Thyroid gland (tissue), 4 donors: ENCODE measurements at places on chromosomes 2 and 18. TPM values are rescaled to one million over a fixed set of nuclear protein-coding genes. Genes with fewer than 3 reads are reported as not detected.

FBXO48 gene
- 0.63 TPM for total RNA-seq

- H3K4me1 ChIP-seq = no peaks in the 10 kb centered on the region
- no peaks in the 10 kb centered on the region for H3K27me3 ChIP-seq
- DNase-seq = no peak
- H3K27ac ChIP-seq = no peak overlapping the region
- no peaks in the 10 kb centered on the region for H3K36me3 ChIP-seq
Observed at GRCh38 chr18:79560042-79560860, 119.4 kb upstream of the CTDP1 start.

KCNJ13 gene
- total RNA-seq = 4.2 TPM

- peaks cover 6% of the 10 kb centered on the region for H3K36me3 ChIP-seq
- H3K27ac ChIP-seq = no peak overlapping the region
- H3K4me3 ChIP-seq = no peak overlapping the region
- no peaks in the 10 kb centered on the region for H3K4me1 ChIP-seq
Observed at GRCh38 chr2:241759067-241759807, 17.4 kb upstream of the GAL3ST2 start.

DNA sequence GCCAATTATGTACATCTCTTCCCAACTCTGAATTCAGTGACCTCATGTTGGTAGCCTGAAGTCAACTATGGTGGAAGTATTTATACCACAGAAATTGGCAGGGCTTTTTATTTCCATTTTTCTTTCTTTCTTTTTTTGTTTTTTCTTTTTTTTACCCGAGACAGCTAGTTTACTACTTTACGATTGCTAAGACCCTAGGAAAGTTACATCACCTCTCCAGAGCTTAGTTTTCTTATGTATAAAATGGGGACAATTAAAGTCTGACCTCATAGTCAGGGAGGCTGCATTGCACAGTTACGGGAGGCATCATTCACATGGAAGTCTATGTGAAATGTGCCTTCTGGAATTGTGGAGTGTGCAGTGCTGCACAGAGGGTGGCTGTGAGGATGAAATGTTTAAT lies 194.3 kb downstream of the MTX2 start:
- DNase-seq = no peak
- no peak overlapping the region for H3K4me3 ChIP-seq
- H3K27me3 ChIP-seq = no peaks in the 10 kb centered on the region
- H3K36me3 ChIP-seq = no peaks in the 10 kb centered on the region

DNA sequence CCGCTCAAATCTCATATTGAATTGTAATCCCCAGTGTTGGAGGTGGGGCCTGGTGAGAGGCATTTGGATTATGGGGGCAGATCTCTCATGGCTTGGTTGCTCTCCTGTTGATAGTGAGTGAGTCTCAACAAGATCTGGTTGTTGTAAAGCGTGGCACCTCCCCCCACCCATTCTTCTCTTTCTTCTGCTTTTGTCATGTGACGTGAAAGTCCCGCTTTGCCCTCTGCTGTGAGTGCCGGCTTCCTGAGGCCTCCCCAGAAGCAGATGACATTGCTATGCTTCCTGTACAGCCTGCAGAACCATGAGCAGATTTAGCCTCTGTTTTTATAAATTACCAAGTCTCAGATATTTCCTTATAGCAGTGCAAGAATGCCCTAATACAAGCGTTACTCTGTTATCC lies 673.8 kb downstream of the ADCYAP1 start:
- H3K36me3 ChIP-seq = no peaks in the 10 kb centered on the region
- H3K27me3 ChIP-seq = no peaks in the 10 kb centered on the region
- no peak overlapping the region for H3K27ac ChIP-seq
- H3K4me1 ChIP-seq = no peaks in the 10 kb centered on the region
- DNase-seq = no peak

DNA sequence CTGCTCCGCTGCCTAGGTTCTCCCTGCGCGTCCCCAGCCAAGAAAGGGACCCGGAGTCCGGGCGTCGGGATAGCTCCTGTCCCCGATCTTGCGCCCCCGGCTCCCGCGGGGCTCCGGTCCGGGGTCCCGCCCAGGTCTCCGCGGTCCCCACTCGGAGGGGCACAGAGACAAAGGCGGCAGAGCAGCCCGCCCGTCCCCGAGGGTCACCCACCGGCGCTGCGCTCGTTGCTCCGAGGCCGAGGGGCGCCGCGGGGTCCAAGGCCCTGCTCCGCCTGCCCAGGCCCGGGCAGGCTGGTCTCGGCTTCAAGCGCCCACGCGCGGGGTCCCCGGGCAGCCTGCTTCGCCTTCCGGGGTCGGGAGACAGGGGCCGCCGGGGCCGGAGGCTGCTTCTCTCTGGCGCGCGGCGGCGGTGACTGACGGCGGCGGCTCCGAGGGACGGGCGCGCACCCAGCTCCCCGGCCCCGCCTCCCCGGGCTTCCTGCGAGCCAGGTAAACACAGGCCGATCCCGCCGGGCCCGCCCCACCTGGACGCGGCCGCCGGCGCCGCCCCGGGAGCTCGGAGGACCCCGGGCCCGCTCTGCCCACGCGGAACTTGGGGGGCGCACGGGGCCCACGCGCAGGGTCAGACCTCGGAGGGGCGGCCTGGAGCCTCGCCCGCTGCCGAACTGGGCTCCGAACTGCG lies at the start of gene MBP:
Gene MBP (minus strand): TSS at position 415 of the 682 bp plus-strand sequence. CDS start 27,522 bp downstream, outside the sequence.
- no peaks in the 10 kb centered on the region for H3K27me3 ChIP-seq
- no peaks in the 10 kb centered on the region for H3K36me3 ChIP-seq
- peak; percentile 91 for DNase-seq
- H3K4me1 ChIP-seq = peaks cover 52% of the 10 kb centered on the region
- peak within 1 kb of the TSS; percentile 92 for H3K27ac ChIP-seq

GRCh38 chr18:9095297-9096006 lies 7.0 kb upstream of the NDUFV2 start:
- H3K4me3 ChIP-seq = no peak overlapping the region
- no peaks in the 10 kb centered on the region for H3K36me3 ChIP-seq
- DNase-seq = no peak
- peaks cover 20% of the 10 kb centered on the region for H3K4me1 ChIP-seq
- H3K27ac ChIP-seq = peak overlapping the region; percentile 46

GRCh38 chr2:68365087-68365486 lies at the start of gene PLEK:
Gene PLEK, plus strand, starts transcription at chr2:68365282. Its CDS starts 70 bp downstream, at chr2:68365352.
- H3K27ac ChIP-seq = no peak within 1 kb of the TSS
- no peak within 1 kb of the TSS for H3K4me3 ChIP-seq
- H3K36me3 ChIP-seq = no peaks in the 10 kb centered on the region
- no peaks in the 10 kb centered on the region for H3K4me1 ChIP-seq
- no peaks in the 10 kb centered on the region for H3K27me3 ChIP-seq

- no peak overlapping the region for H3K4me3 ChIP-seq
- H3K27ac ChIP-seq = no peak overlapping the region
- no peaks in the 10 kb centered on the region for H3K4me1 ChIP-seq
Observed at GRCh38 chr2:152046940-152047339, 51.9 kb downstream of the CACNB4 start.

PID1 gene
- total RNA-seq = 24.1 TPM

SF3B6 gene
- 126 TPM for total RNA-seq

DNA sequence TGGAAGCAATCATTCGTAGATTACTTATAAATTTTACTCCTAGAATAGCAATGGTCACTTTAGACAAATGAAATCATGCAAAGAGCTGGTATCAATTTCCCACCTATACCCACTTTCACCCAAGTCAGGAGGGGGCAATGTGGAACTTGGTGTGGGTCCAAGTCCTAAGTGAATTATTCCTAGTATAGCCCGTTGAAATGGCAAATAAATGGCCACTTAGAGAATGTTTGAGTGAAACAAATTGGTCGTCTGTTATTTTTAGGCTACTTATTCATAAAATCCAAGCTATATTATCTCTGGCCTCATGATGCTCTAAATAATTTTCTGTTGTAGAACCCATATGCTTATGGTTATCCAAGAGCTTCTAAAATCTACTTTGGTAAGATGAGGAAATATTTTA lies 98.1 kb downstream of the MYO3B start:
- DNase-seq = no peak
- H3K27me3 ChIP-seq = no peaks in the 10 kb centered on the region
- H3K4me1 ChIP-seq = no peaks in the 10 kb centered on the region

AQP12B gene
- total RNA-seq = 0.13 TPM

DNA sequence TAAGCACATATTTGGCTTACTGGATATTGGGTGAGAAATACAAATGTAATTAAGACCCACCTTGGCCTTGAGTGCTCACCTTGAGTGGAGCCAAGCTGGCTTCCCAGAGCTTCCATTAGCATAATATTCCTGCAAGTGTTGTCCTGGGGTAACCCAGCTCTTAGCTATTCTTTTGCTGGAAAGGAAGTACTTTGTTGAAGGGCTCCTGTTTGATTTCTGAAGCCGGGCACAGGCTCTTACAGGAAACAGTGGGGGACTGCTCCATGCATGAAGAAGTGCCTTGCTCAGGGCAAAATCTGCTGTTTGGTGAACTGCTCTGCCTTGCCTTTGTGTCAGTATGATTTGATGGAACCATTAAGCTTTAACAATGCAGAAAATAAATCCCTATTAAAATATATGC lies 325.4 kb downstream of the SMAD2 start:
- H3K4me1 ChIP-seq = peaks cover 23% of the 10 kb centered on the region
- DNase-seq = peak; percentile 65
- no peak overlapping the region for H3K4me3 ChIP-seq
- H3K27me3 ChIP-seq = no peaks in the 10 kb centered on the region
- H3K36me3 ChIP-seq = no peaks in the 10 kb centered on the region

GRCh38 chr2:221088506-221088905 lies 483.6 kb downstream of the EPHA4 start:
- DNase-seq = no peak
- no peak overlapping the region for H3K27ac ChIP-seq
- H3K4me3 ChIP-seq = no peak overlapping the region
- H3K36me3 ChIP-seq = no peaks in the 10 kb centered on the region
- H3K4me1 ChIP-seq = no peaks in the 10 kb centered on the region
- no peaks in the 10 kb centered on the region for H3K27me3 ChIP-seq

GPR55 gene
- total RNA-seq = not detected
